ENCODE measurements at places on chromosomes 12 and 14. TPM values are rescaled to one million over a fixed set of nuclear protein-coding genes. Genes with fewer than 3 reads are reported as not detected.

DNA sequence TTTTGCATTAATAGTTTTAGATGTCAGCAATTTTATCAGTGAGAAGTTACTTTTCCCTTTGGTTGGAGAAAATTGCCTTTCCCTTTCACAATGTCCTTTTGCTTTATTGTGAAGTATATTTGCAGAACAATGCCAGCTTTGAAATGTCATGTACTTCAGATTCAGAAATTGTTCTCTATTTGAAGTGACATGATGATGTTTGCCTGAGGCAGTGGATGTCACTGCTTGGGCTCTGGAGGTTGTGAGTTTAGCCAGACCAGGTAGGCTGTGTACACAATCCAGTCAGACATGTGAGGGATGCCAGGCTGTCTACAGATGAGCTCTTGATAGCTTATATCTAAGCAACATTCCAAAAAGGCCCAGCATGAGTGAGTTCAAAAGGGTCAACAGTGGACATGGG is 451.9 kb upstream of the FBXO33 start:
- no peaks in the 10 kb centered on the region for H3K27me3 ChIP-seq
- no peak overlapping the region for H3K4me3 ChIP-seq
- DNase-seq, result no peak

GRCh38 chr14:105328678-105329390 is 14.3 kb downstream of the PACS2 start:
- H3K4me3 ChIP-seq, result peak overlapping the region; percentile 11
- no peak for DNase-seq
- peak overlapping the region; percentile 87 for H3K27ac ChIP-seq

DNA sequence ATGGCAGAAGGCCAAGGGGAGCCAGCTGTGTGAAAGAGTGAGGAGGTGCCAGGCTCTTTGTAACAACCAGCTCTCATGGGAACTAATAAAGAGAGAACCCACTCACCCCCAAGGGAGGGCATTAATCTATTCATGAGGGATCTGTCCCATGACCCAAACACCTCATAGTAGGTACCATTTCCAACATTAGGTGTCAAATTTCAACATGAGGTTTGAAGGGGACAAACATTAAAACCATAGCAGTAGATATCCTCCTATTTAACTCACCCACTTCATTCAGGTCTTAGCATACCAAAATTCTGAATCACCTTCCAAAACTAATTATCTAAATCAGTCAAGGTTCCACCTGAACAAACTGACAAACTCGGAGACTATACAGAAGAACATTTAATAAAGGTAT is 75.3 kb downstream of the PPFIA2 start:
- H3K4me1 ChIP-seq, result no peaks in the 10 kb centered on the region
- no peak overlapping the region for H3K4me3 ChIP-seq

The LBHD2 gene
- not detected for total RNA-seq

The C1QL4 gene
- total RNA-seq, result not detected

Measured in left ventricle myocardium inferior (tissue), 1 donor.